ENCODE measurements at places on chromosomes 2 and 18. TPM values are rescaled to one million over a fixed set of nuclear protein-coding genes. Genes with fewer than 3 reads are reported as not detected.

DNA sequence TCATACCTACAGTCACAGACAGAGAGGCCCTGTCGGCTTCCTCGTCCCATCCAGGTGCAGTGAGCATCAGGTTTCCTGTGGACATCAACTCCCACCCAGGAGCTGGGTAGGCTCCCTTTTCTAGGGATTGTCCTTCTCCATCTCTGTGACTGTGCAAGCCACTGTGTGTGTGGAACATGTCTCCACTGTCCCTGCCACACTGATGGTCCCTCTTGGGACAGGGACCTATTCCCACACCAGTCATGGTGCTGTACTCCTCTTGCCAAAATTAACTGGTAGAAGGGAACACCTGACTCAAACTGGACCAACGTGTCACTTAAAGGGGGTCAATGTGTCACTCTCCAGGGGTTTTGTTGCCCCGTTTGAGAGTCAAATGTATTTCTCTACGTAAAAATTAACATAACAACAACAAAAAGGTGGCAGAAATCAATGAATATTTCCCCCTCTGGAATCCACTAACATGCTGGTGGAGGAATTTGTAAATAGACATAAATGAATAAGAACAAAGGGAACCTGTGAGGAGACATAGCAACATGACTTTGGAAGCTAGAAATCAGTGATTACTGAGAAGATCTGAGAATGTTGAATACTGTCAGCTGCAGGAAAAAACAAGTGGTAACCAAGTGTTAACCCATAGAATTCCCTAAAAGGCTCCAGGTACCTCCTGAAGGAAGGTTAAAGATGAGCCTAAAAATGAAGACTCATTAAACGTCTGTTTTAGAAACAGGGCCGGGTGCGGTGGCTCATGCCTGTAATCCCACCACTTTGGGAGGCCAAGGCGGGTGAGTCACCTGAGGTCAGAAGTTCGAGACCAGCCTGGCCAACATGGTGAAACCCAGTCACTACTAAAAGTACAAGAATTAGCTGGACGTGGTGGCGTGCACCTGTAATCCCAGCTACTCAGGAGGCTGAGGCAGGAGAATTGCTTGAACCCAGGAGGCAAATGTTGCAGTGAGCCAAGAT, 40.4 kb downstream of the SH2D6 start:
- no peak for DNase-seq

DNA sequence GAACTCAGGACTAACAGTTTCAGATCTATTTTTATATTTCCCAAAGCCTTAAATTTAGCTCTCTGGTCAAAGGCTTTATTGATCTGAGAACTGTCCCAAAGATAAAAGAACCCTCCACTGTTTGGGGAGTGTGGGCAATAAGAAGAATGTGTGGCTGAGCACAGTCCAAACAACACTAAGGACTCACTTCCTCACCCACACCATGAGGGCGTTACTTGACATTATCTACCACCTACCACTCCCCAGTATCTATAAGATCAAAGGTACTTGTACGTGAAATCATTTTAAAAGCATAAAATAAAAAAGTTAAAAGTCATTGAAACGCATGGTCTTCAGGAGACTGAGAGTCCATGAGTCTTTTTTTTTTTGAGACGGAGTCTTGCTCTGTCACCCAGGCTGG, 54.6 kb upstream of the NFU1 start:
- DNase-seq: no peak

- no peak for DNase-seq
Observed at GRCh38 chr18:58843688-58844035, 21.0 kb upstream of the ZNF532 start.

The MPPE1 gene
- total RNA-seq: 40.6 TPM

The HTR2B gene
- total RNA-seq: not detected

GRCh38 chr2:79711098-79711497, 198.2 kb downstream of the CTNNA2 start:
- DNase-seq: no peak

DNA sequence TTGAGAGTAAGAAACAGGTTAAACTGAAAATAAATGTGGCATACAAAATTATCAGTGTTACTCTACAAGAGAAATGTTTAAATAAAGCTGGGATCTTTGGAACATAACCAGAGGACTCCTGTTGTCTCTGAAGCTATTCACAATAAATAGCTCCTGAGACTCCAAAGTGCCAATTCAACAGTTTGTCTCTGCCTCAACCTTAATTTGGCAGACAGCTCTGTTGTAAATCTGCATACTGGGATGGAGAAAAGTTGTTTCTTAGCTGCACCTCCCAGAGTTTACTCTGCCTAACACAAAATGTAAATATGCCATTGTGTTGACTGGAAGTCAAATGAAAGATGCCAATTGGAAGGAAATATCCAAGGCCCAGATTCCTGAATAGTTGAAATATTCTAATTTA, 238.5 kb upstream of the EPHA4 start:
- no peak for DNase-seq

DNA sequence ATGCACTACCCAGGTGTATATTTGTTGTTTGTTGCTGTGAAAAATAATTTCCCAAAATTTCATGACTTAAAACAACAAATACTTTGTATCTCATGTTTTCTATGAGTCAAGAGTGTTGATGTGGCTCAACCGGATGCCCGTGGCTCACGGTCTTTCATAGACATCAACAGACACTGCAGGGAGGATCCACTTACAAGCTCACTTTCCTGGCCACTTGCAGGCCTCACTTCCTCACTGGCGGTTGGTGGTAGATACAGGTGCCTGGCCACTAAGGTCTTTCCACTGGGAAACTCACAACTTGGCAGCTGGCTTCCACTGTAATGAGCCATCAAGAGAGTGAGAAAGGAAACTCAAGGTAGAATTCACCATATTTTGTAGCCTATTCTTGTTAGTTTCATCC, 662.9 kb downstream of the IRS1 start:
- DNase-seq: no peak

The CMPK2 gene
- total RNA-seq: 2.8 TPM

DNA sequence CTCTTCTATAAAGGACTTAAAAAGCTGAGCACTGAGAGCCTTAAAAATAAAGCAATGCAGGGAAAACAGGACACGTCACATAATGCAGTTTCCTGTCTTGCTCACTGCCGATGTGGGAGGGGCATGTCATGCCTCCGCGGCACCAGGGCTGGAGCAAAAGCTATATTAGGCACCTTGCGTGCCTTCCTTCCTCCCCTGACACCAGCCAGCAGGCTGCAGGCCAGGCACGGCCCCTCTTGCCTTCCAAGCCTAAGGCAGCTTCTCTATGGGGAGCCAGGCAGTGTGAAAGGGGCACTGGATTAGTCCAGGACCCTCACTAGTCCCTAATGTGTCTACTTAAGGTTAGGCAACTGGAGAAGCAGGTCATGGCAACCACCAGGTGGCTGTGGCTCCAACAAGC, 26.3 kb downstream of the MRPL35 start:
- DNase-seq: peak; percentile 57

The CERKL gene
- not detected for total RNA-seq

DNA sequence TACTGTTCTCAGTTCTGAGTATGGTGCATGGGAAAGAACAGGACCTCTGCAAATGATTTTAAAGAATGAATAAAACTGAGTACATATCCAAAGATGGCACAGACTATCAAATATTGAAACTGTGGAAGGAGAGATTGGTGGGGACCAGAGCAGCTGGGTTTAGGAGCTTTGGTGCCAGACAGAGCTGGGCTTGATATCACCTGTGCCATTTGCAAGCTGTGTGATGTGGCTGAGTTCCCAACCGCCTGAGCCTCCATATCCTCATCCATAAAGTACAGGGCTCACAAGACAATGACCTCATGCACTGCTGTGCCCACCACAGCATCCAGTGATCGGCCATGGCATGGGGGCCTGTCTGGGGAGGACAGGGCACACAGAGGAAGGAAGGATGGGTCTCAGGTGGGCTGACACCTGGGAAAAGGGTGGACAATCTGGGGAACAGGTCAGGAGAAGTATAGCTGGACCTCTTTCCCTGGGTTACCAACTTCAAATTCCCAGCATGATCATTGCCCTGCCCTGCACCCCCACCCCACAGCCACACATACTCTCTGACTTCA, 83.9 kb upstream of the RAB6C start:
- DNase-seq: no peak

DNA sequence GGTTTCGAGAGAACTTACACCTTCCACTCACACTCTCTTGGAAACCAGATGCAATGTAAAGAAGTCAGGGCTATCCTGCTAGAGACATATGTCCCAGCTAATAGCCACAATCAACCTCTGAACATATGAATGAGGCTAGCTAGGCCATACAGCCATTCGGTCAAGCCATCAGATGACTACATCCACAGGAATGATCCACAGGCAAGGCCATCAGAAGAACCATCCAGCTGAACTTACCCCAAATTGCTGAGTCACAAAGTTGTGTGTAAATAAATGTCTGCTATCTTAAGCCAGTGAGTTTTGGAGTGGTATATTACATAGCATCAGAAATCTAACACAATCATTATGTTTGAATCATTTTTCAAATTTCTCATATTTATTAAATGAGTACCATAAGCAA, 5.2 kb upstream of the SPAST start:
- no peak for DNase-seq

DNA sequence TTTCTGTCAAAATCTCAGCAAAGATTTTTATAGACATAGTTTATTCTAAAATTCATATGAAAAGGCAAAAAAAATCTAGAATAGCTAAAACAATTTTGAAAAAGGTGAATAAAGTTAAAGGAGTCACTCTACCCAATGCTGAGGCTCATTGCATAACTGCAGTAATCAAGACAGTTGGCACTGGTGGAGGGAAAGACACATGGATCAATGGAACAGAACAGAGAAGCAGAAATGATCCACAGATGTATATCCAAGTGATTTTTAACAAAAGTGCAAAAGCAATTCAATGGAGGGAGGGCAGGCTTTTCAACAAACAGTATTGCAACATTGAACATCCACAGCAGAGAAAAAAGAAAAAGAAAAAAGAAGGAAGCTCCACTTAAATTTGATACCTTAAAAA, 162.8 kb downstream of the RBM43 start:
- no peak for DNase-seq

The SLC16A14 gene
- 7.8 TPM for total RNA-seq

GRCh38 chr18:54807303-54807702, 21.0 kb upstream of the RAB27B start:
- no peak for DNase-seq

The ANKRD30BL gene
- total RNA-seq: not detected

The DSEL gene
- 0.05 TPM for total RNA-seq

The DTNA gene
- 0.73 TPM for total RNA-seq

DNA sequence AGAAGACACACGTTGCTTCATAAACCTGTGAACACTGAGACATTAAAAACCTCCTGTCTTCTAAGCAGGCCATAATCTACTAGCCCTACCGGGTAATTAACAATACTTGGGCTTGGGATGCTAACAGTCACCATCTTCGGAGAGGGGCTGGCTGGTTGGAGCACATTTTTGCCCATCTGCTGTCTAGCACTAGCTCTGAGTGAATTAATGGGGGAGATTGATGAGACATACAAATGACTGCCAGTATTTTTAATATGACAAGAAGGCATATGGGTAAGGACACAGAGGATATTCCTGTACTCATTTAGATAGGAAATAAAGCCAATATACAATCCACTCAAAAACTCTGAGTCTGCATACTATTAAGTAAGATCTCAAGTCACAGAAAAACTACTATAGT, 651.6 kb upstream of the SOX11 start:
- DNase-seq: no peak

DNA sequence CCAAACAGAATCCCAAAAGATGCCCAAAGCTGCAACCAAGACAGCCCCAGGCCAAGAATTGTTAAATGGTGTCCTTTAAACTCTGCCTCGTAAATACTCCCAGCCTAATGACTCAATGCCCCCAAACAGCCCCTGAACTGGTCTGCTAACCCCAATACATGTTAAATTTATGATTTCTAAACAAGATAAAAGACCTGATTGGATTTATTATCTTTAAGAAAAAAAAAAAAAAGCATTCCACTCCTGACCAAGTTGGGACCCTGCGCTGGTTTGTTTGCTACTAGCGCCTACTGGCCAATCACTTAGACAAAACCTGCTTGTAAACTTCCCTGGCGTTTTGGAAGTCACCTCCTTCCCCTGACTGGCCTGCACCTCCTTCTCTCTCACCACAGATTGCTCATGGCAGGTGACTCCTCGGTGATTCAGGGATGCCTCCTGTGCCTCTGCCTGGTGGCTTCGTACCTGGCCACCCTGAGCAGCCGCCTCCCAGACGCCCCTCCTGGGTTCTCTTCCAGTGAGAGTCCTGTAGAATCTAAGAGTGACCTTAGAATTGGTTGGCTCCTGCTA, 121.3 kb downstream of the BCL11A start:
- no peak for DNase-seq

The MYCN gene
- total RNA-seq: not detected

GRCh38 chr2:69989441-69990105, 28.1 kb upstream of the ASPRV1 start:
- no peak for DNase-seq

DNA sequence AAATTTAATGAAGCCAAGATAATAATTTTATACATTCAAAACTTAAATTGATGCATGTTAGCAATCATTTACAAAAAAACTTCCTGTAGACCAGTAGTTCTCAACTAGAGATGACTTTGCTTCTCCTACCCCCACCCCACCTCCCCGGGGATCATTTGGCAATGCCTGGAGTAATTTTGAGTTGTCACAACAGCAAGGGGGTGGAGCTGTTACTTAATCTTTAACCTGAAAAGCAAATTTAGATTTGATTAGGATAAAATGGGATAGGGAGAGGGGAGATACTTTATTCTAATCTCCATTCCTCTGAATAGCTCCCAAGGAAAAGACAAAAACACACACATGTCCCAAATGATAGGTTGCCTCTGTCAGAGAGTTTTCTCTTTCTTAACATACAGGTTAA, 4.2 kb downstream of the SLC40A1 start:
- DNase-seq: no peak

DNA sequence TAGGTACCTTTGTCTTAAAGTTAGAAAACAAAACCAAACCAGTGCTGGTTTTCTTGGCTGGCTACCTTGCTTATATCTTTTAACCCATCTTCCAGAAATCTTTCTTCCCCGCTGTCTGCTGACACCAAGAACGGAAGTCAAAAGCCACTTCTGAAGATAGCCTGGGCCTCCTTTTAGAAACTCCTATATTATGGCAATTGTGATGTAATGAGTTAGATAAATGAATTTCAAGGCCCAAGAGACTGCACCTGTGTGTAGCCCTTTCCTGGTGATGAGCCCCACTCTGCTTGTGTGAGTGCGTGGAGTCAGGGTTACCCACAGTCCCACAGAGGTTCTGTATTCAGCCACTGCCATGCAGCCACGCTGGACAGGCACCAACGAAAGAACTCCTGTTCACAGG, 60.7 kb downstream of the ARMC9 start:
- no peak for DNase-seq

DNA sequence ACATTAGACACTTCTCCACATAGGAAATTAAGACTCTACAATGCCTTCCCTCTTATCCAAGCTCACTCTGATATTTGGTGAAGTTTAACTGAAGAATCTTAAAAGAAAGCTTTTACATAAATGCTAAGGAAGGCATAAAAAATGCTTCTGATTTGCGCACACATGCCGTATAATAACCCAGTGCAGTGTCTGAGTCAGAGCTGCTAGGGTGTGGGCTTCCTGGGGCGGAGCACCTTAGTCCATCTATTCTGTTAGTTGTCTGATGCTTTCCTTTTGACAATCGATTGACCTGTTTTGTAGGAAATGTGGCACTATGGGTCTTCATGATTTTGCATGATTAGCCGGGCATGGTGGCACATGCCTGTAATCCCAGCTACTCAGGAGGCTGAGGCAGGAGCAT, 231.5 kb downstream of the AFF3 start:
- no peak for DNase-seq

The NRP2 gene
- total RNA-seq: 59.9 TPM
